Thoracic aorta (tissue), 2 donors: ENCODE measurements at places on chromosomes 12 and 14.

GRCh38 chr14:83485591-83485990 is 1951.9 kb upstream of the SEL1L start:
- no peak for DNase-seq

DNA sequence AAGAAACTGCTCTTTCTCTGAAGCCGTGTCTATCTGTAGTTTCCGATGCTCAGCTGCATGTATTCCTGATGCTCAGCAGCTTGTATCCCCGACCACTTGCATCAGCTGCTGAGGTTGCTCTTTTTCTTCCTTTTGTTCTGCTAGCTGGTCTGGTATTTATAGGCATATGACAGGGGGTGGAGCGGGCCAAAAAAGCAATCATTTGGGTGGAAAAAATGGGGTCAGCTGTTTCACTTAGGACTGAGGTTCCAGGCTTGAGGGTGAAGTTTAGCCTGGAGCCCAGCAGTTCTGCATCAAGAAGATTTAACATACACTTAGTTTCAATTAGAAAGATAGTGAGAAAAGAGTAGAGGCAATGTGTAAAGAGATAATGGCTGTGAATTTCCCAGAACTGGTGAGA is 23.6 kb upstream of the AMN1 start:
- no peak for DNase-seq

DNA sequence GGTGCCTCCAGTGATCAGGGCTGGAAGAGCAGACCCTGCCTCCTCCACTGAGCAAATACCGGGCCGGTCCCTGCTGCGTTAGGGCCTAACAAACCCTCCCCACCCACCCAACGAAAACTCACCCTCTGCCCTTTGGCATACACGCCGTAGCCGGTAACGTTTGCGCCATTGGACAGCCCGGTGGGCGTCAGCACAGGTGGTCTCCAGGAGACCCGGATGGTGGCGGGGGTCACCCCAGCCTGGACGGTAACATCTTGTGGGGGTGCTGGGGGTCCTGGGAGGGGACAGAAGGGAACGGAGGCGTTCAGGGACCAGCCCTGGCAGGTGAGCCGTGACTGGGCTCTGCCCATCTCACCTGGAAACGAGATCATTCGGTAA is 100.5 kb downstream of the PIWIL1 start:
- no peak for DNase-seq

- no peak for DNase-seq
These were observed 609.0 kb upstream of the STXBP6 start for GRCh38 chr14:25658988-25659387.

GRCh38 chr14:29425705-29426482 is 501.8 kb downstream of the PRKD1 start:
- DNase-seq = no peak

- DNase-seq = no peak
These were observed 90.3 kb downstream of the C12orf75 start for GRCh38 chr12:105420659-105421240.

DNA sequence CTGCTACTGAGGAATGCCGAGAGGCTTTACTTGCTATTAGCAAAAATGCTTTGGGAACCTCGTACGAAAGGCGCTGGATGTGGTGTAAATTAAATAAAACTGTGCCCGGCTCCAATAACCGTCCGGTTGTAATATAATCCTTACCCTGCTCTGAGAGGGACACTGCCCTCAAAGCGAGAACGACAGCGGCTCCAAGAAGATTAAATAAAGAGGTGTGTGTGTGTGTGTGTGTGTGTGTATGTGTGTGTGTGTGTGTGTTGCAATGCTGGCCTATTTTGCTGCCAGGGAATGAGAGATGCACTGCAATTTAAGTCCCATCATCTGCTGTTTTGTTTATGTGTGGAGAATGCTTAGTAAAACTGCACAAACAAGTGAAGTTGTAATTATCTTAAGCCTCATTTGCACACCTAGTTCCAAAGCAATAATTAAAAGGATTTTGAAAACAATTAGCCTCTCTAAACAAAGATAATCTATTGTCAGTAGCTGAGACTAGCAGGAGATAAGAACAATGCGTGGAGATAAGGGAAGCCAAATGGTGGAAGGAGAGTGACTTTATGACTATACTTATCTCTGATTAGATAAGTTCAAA is 1.2 kb upstream of the SIX1 start:
- no peak for DNase-seq

- DNase-seq = no peak
These were observed 14.7 kb upstream of the HHIPL1 start for GRCh38 chr14:99630202-99630601.
